Stimulated activated CD8-positive, alpha-beta memory T cell treated with anti-CD3 and anti-CD28 coated beads, Interleukin-15, amount 100 ng/mL, for 1 hour (primary cell): ENCODE measurements at places on chromosomes 2 and 18.

DNA sequence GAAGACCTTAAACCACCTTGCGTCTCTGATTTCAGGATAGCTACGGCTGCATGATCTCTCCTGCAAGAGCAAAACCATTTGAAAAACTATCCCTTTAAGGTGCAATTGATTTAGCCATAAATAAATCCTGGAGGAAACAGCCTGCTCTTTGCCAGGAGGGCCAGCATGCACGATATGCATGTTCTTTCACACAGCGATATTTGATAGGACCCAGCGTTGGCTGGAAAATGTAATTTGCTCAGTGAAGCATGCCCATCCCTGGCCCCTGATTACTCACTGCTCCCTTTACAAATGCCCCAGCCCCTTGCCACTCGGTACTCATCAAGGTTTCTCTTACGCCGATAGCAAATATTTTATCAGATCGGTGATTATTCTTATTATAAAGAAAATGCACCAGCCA, 315.4 kb downstream of the CDH2 start:
- no peak for DNase-seq

GRCh38 chr2:168402531-168402930, 53.5 kb upstream of the CERS6 start:
- DNase-seq = no peak

DNA sequence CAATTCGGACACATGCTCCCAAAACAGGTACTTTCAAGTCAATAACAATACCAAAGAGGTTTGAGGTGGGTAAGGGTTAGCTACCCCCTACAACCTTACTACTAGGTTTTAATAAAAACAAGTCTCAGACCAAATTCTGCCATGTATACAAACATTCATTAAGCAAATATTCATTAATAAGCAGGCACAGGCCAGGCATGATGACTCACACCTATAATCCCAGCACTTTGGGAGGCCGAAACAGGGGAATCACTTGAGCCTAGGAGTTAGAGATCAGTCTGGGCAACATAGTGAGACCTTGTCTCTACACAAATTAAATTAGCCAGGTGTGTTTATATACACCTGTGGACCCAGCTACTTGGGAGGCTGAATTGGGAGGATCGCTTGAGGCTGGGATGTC, 11.7 kb upstream of the ELAC1 start:
- no peak for DNase-seq

GRCh38 chr2:46650556-46651001, 171.2 kb downstream of the TMEM247 start:
- peak; percentile 53 for DNase-seq

DNA sequence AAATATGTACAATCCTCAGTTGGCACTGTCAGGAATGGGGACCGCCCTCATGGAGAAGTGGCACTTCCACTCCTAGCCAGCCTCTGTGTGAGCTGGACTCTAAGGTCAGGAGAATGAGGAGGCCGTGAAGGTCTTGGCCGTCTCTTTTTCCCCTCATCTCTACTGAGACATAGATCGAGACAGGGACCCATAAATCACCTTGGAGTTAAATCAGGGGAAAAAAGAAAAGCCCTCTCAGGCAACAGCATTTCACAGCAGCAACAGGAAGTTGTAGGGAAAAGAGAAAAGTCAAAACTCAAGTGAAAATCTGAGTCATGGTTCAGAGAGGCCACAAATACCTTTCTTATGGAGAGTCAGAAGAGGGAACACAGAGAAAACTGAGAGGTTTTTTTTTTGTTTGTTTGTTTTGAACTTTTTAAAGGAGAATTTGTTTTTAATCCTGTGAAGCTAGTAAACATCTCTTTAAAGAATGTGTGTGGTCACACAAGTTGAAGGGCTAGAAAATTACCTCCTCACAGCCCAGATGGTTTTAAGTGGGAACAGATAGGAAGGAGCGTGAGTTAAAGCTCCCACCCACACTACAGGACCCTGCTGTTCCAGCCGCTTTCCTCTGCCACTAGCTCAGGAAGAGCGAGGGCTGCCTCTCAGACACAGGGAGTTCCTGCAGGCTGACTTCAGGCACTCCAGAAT, 30.6 kb upstream of the CYP1B1 start:
- DNase-seq = no peak

DNA sequence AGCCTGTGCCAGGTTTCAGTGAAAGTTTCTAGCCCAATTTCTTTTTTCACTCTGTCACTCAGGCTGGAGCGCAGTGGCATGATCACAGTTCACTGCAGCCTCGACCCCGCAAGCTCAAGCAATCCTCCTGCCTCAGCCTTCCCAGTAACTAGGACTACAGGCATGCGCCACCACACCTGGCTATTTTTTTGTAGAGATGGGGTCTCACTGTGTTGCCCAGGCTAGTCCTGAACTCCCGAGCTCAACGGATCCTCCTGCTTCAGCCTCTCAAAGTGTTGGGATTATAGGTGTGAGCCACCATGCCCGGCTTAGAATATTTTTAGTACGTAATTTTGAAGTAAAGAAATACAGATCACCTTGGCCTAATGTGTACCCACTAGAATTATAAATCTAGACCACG, 87.1 kb downstream of the GORASP2 start:
- DNase-seq = no peak

- no peak for DNase-seq
These were observed 254.1 kb upstream of the SYT4 start for GRCh38 chr18:43531438-43531837.

DNA sequence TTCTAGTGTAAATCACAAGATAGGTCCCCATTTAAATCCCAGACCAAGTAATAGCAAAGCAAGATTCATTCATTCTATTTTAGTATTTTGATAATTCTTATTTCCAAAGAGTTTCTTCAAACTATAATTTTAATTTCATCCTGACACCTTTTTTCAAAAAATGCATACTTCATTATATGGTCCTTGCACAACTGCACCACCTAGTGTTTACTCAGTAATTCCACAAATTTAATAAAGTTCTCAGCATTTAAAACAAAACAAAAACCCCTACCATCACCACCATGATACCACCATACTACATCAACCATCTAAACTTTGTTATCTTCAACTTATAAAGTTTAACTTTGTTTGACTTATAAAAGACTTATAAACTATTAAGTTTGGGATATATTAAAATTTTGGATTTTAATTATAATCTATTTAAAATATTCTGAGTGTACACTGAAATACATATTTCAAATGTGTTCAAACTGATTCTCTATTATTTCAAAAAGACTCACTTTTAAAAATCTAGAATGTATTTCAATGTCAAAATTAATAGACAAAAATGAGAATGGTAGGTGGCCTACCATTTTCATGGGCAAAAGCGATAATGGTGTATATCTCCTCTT, 44.2 kb downstream of the WDPCP start:
- DNase-seq = no peak

GRCh38 chr18:6666012-6666685, 63.4 kb upstream of the ARHGAP28 start:
- DNase-seq = no peak

DNA sequence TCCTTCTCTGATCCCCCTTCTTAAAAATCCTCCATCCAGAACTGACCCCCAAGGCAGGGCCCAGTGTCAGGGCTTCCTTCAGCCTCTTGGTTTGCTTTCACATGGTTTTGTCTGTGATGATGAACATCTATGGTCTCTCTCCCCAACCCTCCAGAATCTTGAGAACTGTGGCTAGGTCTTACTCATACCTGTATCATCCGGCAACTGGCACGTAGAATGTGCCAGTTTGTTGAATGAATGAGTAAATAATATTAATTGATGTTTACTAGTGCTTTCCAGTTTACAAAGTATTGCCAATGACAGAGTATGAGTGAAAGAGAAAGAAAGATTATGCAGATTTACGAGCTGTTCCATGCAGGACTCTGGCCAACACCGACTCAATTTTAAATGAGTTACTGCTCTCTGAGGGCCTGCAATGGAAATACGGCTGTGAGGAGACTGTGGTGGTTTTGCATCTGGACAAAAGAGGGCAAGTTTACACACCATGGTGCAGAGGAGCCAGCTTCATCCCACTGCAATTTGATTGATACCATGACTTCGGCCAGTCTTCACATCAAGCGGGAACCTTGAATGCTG, 29.9 kb upstream of the TRIB2 start:
- DNase-seq = no peak

DNA sequence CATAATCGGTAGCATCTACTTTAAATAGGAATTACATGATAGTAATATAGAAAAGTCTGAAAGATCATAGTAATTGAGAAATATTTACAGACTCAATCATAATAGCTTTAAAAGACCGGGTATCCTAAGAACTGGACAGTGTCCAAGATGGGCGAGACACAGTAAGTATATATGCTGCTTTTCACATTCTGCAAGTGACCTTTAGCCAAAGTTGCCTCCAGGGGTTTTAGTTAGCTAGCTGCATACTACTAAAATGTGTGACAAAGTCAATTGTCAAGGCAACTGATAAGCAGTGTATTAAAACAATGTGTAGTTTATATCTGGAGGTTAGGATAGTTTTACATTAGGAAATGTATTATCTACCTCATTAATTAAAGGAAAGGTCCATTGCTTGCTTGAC, 24.6 kb downstream of the CD302 start:
- DNase-seq = no peak

GRCh38 chr2:98454500-98455235, 10.0 kb downstream of the INPP4A start:
- no peak for DNase-seq

DNA sequence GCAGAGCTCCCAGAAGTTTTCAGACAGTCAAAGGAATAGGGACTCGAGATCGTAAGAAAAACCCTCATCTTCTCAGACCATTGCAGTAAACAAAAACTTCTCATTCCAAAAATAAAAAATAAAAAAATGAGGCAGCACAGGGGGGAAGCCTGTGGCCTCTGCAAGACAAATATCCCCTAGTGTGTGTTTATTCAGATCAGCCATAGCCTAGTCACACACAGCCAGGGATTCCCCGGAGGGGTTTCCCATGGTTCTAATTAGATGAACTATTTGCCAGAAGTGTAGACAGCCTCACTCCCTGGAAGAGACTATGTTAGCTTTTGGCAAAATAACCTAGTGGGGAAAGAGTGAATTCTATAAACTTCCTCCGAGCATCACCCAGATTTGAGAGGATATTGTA, 122.9 kb upstream of the KLF7 start:
- DNase-seq = no peak

- no peak for DNase-seq
These were observed 20.1 kb upstream of the HTR2B start for GRCh38 chr2:231144896-231145295.

- no peak for DNase-seq
These were observed 394.1 kb downstream of the TRIB2 start for GRCh38 chr2:13110825-13111224.

GRCh38 chr2:238790126-238790832, 57.6 kb upstream of the TWIST2 start:
- DNase-seq = no peak
